ENCODE measurements at places on chromosomes 3 and 15.

DNA sequence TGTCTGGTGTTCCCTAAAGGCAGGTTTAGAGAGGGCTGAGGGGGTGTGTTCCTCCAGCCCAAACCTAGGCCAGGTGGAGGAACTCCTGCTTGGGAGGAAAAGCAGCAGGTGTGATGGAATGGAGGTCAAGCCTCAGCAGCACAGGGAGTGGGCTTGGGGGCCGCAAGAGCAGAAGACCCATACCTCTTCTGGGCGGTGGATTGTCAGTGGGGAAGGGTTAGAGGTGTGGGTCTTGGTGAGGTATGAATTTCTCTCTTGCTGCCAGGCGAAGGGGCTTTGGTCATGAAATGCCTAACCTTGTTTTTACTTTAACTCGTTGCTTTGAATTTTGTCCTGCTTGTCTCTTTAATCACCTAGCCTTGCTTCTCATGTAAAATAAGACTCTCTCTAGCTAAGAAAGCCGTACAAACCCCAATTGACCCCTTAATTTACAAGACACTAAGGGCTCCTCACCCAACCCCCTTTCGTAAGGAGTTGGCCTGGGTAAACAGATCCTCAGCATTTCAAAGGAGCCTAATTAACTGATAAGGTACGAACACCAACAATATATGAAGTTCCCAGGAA lies 38.9 kb downstream of the DHX30 start:
- no peak for DNase-seq

GRCh38 chr15:75640483-75641178 lies 607 bp upstream of the IMP3 start:
- peak; percentile 65 for DNase-seq

GRCh38 chr3:66472313-66473134 lies 28.3 kb downstream of the LRIG1 start:
- DNase-seq = peak; percentile 70

- no peak for DNase-seq
Measured at GRCh38 chr15:59873644-59874272, 130.4 kb upstream of the FOXB1 start.

DNA sequence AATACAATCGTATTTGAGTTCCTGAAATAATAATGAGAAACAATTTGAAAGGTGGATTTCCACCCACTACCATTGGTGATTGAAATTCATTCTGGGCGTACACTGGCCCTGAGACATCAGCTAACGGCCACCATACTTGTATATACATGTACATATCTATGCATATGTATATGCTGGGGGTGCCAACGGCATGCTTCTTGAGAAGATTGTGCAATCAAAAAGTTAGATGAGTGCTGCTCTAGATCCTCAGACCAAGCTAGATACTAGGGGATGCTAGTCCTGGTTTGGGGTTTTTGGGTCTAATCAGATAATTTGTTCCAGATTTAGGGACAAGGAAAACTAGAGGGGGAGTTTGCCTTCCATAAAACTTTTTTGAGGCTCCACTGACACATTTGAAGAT lies 2.9 kb downstream of the TMEM40 start:
- DNase-seq = no peak

- DNase-seq = no peak
Measured at GRCh38 chr3:4218456-4219226, 84.5 kb upstream of the SETMAR start.

DNA sequence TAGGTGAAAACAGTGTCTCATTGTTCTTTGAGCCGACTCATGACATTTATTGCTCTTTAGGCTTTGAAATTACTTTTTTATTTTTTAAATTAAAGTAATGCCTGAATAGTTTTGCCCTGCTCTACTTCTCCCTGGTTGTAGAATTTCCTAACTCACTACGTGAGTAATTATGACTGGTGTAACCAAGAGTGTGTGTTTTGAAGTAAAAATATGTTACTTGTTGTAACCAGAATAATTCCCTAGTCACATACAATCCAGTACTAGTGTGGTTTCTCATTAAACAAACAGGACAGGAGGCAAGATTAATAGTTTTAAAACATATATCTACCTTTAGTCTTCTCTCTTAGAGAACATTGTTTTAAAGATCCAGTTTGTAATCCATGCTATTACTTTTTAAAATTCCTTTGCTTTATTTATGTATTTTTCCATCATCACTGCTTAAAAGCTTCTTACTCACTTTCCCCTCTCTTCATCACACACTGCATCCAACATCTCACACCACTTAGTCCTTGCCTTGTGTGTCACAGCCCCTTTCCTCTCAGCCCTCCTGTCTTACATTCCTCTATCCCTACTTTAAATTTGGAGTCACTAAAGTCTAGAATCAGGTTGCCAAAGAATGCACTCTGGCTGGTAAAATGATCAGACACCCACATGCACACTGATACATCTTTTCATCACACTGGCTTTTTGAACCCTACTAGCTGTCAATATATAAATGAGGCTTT lies 219.7 kb downstream of the WNT5A start:
- peak; percentile 64 for DNase-seq

GRCh38 chr15:41423979-41424659 lies 7.2 kb downstream of the RTF1 start:
- DNase-seq = no peak

GRCh38 chr3:30628901-30629590 lies 22.6 kb downstream of the TGFBR2 start:
- no peak for DNase-seq

- DNase-seq = no peak
Measured at GRCh38 chr15:80333261-80333660, 70.9 kb upstream of the ARNT2 start.

- DNase-seq = peak; percentile 38
Measured at GRCh38 chr3:170330366-170330765, 27.1 kb upstream of the SKIL start.

DNA sequence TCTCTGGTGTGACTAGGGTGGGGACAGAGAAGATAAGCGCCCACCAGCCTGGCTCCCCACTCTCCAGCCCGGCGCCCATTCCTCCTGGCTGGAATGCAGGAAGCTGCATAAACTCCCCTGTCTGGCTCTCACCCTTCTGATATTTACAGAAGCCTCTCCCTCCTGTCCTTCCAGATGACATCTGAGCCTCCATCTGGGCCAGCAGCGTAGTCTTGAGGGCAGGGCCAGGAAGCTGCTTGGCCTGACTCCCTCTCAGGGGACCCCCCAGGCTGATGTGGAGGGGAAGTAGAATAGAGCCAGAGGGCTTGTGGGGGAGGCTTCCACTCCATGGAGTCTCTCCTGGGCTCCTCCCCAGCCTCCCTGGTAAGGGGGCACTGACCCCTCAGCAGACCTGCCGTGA lies 49.9 kb downstream of the LINGO1 start:
- DNase-seq = no peak

All from fibroblast of skin of right quadriceps (primary cell).